ENCODE measurements at places on chromosomes 4 and X.

DNA sequence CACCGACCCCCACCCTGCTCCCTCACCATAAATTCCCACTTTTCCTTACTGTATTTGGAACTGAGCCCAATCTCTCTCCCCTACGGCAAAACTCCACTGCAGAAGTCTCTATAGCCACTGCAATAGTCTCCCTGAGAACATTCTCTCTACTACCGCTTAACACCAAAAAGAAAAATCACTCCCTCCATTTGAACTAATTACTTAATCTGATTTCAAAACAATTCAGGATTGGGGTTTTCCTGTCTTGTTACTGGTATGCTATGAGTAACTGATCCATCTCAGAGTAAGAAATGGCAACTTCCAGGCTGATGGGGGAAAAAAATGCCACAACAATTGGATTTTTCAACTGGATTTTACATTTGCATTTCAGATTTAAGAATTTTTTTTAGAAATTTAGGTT is 5.8 kb downstream of the PAPSS1 start:
- DNase-seq, result no peak

GRCh38 chr4:34178476-34178875 is 2065.8 kb downstream of the ARAP2 start:
- DNase-seq, result no peak

- no peak for DNase-seq
Measured at GRCh38 chr4:30860978-30861377, 140.8 kb downstream of the PCDH7 start.

DNA sequence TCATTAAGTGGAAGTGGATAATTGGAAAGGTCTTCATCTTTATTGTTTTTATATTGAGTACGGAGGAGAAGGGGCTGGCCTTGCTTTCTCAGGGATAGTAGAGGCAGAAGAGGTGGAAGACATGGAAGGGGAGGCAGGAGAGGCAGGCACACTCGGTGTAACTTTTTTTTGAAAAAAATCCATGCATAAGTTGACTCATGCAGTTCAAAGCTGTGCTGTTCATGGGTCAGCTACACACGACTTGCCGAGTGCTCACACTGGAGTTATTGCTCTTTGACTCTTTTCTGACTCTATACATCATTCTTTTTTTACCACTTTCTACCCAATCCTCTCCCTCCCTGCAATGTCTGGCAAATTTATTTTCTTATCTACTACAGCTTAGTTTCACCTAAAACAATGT is 158.3 kb upstream of the AADAT start:
- DNase-seq, result no peak

DNA sequence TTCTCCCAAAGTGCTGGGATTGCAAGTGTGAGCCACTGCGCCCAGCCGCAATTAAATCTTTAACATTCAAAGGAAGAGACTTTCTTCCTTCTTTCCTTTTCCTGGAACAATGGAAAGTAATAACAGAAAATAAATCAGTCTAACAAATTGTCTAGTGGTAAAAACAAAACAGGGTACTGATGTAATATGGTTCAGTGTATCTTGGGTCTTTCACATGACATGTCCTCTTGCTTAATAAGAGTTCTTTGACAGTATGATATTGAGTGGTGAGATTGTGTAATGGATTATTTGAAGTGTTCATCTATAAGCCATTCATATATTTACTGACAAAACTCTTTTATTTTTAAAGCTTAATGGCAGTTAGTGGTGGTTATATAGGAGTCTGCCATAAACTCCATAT is 256.6 kb downstream of the SPRY1 start:
- DNase-seq, result no peak

GRCh38 chr4:142265536-142265935 is 580.6 kb downstream of the INPP4B start:
- DNase-seq, result no peak

DNA sequence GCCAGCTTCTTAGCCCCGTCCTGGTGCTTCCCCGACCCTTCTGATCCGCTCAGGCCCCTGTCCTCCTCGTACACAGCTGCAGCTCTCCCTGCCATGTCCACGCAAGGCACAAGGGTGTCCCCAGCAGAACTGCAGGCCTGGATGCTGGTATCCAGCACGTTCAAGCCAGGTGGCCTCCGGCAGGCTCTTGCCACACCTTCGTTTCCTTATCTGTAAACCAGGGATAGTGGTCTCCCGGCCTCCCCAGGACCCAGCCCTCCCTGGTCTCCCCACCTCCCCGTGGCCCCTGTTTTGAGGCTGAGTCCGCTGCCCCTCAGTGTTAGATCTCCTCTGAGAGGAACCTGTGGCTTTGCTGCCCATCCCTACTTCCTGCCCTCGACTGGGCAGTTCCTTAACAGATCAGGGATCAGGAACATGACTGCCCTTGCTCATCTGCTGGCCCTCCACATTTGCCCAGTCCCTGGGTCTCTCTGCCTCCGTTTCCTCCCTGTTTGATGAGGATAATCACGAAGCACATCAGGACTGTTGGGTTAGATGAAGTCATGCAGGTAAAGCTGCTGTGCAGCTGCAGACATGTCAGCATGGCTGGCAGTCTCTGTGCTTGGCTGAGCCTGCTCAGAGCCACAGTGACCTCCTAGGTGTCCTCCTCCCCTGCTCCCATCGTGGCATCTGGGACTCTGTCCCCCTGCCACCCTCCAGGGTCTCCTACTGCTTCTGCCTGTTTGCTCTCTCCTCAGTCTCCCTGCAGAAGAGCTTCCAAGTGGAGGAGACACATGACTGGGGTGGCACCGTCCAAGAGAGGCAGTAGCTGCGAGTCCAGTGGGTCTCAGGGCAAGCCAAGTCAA is 32.9 kb downstream of the PIGG start:
- no peak for DNase-seq

DNA sequence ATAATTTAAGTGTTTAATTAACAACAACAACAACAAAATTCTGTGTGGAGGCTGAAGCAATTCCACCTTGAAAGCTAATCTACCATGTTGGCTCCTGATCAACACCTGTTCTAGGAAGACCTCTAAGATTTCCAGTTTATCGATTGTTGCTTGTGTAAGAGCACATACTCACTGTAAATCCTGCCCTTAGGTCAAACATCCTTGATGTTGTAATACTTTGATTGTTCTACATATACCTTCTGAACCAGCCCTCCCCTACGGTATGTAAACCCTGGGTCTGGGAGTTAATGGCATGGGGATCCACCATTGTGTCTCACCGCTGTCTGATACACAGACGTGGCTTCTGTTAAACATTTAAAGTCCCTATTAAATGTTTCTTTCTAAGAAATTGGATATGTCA is 73.2 kb downstream of the RASL11B start:
- no peak for DNase-seq

GRCh38 chr4:121353213-121353612 is 27.6 kb downstream of the QRFPR start:
- no peak for DNase-seq

DNA sequence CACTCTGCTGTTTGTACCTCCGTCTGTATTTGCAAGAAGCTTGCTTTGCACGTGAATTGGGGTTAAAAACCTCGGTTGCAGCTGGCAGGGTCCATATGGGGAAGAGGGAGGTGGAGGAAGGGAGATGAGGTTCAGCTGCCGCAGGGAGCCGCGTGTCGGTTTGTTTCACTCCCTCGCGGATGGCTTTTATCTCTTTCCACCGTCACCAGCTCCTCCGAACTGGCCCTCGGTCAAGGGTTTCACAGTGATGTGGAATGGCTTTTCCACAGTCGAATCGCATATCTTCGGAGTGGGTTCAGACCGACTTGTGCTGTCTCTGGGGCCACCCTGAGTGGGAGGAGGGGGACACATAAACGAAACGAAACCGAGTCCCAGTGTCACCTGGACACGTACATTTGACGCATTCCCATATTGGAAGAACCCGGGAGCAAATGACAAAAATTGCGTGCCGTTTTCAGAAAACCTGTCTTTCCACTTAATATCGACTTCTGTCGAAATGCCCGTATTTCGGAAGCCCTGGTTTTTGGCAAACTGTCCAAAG is 929 bp downstream of the ZBTB33 start:
- no peak for DNase-seq

DNA sequence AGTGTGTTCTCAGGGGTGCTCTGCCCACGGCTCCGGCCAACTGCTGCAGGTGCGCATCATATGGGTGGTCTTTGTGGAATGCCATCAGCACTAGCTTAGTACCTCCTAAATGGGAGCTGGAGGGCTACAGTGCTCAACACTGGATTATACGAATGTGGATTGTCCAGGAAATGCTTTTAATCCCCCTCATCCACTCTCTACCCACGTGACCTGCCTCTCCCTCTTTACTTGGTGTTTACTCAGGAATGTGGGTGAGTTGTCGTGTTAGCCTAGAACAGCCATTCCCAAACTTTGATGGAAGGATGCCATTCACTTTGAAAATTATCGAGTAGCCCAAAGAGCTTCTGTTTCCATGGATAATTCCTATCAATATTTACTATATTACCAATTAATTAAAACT is 150.8 kb downstream of the PTTG2 start:
- no peak for DNase-seq

GRCh38 chr4:76950052-76950955 is 752 bp downstream of the SEPTIN11 start:
- DNase-seq, result peak; percentile 61

DNA sequence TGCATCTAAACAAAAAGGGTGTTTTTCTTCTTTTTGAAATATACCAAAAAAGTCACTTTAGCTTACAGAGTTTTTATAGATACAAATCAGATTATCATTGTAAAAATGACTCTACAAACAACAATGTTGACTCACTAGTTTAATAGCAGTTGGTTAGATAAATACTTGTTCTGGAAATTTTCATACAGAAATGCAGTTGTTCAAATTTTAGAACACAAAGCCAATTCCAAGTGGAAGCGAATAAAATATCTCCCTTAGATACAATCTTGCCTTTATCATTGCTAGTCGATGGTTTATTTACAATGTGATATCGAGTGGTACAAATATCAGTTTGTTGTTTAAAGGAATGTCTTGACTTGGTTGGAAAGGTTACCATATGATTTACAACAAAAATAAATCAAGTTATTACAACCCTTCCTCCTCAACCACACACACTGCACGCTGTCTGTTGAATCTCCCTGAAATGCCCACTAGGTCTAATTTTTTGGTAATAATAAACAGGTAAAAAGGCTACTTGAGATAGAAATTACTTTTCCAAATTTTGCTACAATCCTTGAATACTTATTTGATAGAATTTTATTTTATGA is 114.8 kb downstream of the CDS1 start:
- no peak for DNase-seq

Data from GM13977 (cell line).